GM12892 (cell line): ENCODE measurements at places on chromosomes 1 and 21.
A peak's percentile ranks its signal among the peaks of the same experiment; 100 is the strongest.

DNA sequence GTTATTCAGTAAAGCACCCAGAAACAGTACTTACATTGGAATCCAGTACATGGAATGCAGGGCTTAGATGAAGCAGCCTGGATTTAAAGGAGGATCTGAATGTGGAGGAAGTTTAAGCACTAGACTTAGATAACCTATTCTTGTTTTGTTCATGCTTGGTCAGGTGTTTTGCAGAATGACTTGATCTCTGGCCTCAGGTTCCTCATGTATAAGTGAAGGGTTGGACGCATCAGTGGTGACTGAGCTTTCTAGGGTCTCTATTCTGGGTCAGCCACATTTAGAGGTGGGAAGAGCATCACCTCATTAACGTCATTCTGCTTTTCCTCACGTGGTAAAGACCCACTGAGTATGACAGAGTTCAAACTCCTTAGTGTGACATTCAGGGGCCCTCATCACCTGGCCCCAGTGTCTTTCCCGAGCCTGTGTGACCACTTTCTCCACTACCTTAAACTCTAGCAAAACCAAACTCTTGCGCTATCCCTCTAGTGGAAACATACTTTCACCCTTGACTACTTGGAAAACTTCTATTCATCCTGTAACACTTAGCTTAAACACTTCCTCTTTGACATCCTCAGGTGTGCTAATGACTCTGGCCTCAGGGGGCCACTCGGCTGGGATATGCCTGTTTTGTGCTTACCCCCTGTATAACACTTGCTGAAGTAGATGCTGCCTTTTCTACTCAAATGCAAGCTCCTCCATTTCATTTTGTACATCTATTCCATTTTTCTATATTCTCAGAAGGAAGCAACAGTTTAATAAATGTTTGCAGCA, 871 bp upstream of the ERICH3 start:
- no peak for DNase-seq

GRCh38 chr1:39458991-39459390, 32.4 kb upstream of the BMP8A start:
- DNase-seq: no peak

GRCh38 chr21:31656199-31657095, 3.0 kb upstream of the SOD1 start:
- no peak for DNase-seq

DNA sequence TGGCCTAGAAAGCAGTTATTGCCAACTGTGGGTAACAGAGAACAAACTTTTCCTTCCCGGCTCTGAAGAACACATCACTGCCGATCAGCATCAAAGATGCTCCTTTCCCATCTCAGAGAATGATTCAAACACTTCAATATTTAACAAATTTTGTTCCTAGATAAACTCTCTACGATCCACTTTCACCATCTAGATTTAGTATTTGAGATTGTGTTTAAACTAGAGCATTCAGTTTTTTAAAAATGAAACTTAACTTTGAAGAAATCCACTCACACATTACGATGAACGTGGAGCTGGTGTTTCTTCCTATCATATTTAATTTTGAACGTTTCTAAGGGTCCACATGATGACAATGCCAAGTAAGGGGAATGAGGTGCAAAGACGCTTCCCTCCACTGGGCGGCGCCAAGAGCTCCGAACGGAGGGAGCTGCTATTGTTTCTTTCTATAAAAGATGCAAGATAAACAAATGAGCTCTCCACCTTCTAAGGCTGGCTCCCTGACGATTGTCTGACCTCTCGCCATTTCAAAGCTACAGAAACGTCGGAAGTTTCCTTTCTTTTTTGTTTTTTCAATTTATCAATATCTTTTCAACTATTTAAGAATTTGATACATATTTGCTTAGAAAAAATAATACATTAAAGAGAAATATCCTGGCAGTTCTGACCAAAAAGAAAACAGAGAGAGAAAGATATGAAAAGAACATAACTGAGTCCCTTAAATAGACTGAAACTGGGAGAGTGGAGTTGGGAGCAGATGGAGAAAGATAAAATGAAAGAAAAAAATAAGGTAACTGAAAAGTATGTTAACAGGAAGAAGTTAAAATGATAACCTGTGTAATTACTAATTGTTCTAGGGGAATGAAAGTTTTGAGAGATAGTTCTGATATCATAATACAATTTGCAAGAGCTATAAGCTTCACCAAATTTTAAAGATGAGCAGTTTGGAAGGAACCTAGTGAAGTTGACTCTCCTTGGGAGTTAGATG, 4.4 kb upstream of the BARHL2 start:
- DNase-seq: no peak

- DNase-seq: no peak
Measured at GRCh38 chr21:32645261-32646182, 33.3 kb upstream of the CFAP298 start.

DNA sequence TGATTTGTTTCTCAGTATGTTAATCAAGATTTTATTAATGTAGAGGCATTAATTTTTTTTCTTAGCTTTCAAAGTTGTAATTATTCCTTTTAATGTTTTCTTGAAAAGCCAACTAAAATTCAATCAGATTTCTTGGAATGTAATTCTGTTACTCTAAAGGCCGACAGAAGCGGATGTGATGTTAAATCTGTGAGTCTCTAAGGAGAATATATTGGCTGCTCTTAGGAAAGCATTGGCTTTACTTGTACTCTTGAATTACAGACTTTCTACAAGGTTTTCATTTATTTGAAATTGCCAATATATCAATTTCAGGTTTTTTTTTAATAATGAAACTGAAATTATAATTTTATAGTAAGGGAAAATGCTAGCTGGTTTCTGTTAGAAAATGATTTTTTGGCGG, 29.2 kb downstream of the RRP15 start:
- no peak for DNase-seq

- DNase-seq: no peak
Measured at GRCh38 chr1:48810740-48811139, 34.0 kb upstream of the BEND5 start.

- DNase-seq: peak; percentile 66
Measured at GRCh38 chr1:32892368-32893197, 6.3 kb downstream of the HPCA start.

GRCh38 chr1:205528887-205529825, 24.7 kb downstream of the CDK18 start:
- DNase-seq: peak; percentile 94

DNA sequence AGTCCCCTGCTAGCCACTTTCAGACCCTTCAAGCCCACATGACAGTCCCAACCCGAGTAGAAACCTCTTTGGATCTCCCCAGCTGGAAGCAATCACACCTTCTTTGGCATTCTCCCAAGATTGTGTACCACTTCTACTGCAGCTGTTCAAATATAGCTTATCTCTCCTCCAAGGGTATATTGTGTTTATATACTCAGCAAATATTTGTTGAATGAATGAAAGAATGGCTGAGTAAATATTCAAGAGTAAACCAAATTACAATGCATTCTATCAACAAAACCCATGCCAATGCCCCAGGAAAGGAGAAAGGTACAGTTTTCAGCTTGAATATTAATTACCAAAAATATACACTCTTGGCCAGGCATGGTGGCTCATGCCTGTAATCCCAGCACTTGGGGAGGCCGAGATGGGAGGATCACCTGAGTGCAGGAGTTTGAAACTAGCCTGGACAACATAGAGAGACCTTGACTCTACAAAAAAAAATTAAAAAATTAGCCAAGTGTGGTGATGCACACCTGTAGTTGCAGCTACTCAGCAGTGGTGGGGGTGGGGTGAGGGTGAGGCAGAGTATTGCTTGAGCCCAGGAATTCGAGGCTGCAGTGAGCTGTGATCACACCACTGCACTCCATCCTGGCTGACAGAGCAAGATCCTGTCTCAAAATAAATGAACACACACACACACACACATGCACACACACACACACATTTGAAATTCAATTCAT, 68.5 kb downstream of the NIBAN1 start:
- no peak for DNase-seq

DNA sequence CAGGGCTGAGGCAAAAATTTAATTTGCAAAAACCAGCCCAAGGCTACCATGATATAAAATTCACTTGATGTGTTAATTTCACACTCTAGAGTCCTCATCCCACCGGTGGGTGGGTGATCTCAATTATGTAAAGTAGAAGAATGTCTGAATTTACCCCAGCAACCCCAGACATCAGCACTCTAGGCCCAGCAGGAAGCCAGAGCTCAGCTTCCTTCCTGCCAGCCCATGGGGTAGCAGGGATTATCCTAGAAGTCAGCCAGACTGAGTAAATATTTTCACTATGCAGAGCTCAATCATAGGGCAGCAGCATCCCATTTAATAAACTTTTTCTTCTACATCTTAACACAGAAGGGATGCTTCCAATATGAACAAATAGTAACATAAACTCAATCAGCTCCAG, 71.0 kb downstream of the SIPA1L2 start:
- no peak for DNase-seq

- DNase-seq: no peak
Measured at GRCh38 chr1:2859881-2860430, 58.5 kb upstream of the TTC34 start.

DNA sequence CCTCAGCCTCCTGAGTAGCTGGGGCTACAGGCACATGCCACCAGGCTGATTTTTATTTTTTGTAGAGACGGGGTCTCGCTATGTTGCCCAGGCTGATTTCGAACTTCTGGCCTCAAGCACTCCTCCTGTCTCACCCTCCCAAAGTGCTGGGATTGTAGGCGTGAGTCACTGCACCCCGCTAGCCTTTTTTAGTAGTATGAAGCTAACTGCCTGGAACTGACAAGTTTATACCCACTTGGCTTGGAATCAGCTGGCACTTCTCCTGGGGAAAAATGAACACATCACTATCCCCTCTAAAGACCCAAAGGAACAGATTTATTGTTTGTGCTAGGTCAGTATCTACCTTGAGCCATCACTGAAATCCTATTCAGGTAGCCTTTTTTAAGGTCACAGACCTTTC, 19.0 kb downstream of the TMEM63A start:
- DNase-seq: no peak

GRCh38 chr1:235888119-235888643, 21.5 kb upstream of the LYST start:
- DNase-seq: no peak

- no peak for DNase-seq
Measured at GRCh38 chr1:177984136-177984525, 14.3 kb upstream of the SEC16B start.

- no peak for DNase-seq
Measured at GRCh38 chr21:26795866-26796329, 49.3 kb downstream of the ADAMTS1 start.

DNA sequence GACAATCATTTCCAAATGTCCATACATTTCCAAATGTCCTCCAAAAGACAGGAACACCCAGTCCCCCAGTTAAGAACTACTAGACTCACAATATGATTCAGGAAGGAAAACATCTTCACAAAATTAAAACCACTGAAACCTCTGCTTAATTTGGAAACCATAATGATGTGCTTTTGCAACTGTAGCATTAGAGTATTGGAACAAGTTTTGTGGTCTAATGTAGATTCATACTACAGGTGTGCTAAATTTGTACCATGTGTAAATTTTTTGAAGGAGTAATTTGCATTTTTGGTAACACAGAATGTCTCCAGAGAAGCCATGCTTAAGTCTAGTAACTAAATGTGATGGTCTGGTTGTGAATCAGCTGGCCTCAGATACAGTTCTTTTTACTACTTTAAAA, 129.6 kb downstream of the DPYD start:
- DNase-seq: no peak

DNA sequence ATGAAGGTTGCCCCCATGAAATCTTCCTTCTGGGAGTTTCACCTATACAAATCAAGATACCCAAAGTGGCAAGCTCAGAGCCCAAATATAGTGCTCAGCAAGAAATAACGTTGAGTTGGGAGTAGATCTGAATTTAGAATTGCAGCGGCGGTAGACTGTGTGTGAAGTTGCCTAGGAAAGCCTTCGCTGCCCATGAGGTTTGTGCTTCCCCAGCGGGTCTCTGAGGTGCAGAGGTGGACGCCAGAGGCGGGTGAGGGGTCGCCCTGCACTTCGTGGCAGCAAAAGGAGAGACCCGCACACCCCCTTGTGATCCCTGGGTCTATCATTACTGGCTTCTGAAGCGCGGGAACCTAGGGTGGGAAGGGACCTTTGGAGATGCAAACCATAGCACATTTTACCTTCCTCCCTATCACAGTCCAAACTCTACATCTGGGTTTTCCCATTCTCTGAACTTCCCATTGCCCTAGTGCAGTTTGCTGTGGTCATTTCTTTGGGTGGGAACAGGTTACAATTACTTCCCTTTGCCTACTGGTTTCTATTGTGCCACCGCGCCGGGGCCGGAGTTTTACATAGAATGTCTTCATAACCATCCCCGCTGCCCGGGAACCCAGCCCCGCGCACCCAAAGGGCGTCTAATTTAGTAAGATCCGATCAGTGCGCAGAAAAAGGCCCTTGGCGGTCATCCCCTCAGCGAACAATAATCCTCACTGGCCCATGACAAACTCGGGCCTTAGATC, 5.2 kb downstream of the TBX15 start:
- DNase-seq: no peak

GRCh38 chr1:66172272-66172671, 361.7 kb upstream of the SGIP1 start:
- no peak for DNase-seq

- DNase-seq: no peak
Measured at GRCh38 chr1:43255438-43256210, 14.2 kb upstream of the TMEM125 start.

DNA sequence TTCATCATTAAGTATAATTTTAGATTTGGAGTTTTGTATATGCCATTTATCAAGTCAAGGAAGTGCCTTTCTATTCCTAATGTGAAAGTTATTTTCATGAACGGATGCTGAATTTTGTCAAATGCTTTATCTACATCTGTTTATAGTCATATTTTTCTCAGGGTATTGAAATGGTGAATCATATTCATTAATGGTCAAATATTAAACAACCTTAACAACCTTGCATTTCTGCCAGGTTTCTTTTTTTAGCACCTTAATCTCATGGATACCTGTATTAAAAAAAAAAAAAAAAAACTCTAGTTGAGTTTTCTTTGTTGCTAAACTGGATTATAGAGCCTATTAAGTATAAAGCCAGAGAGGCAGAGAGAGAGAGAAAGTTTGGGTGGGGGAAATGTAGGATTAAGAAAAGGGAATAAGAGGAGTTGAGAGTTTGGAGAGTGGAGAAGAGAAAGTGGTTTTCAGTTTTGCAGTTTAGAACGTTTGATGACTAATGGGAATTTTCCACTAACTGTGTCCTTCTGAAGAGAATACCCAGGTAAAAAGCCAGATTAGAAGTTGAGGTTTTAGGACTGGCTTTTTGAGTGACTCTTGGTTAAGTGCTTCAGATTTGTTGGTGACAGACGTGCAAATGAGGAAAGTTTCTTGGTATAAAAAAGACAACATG, 305.0 kb downstream of the HLX start:
- no peak for DNase-seq

DNA sequence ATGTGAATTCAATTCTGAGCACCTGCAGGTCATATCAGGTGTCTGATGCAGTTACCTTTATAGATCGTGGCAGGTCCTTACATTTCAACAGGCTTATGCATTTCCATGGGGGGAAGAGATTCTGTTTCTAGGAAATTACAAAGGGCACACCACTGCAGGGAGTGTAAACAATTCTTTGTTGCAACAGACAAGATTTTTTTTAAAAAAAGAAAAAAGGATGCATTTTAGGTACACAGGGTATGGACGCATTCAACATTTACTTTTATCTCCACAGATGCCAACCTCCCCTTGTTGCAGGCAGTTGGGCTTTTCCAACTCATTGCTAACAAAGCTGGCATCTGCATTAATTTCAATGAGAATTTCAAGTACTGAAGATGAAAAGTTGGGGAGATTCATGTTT, 13.5 kb upstream of the TEKT2 start:
- DNase-seq: no peak

GRCh38 chr21:44987886-44988606, 48.2 kb downstream of the SLX9 start:
- DNase-seq: no peak
